Activated T-helper 2 cell treated with anti-CD3 and anti-CD28 coated beads, Interferon-gamma antibody, Interleukin-2, Interleukin-4, amounts not matched to agents 10 μg/mL and 5 μg/mL and 100 μg/mL, durations not matched to agents 14 hours and 24 hours and 36 hours (primary cell): ENCODE measurements at places on chromosomes 12 and 14. TPM values are rescaled to one million over a fixed set of nuclear protein-coding genes. Genes with fewer than 3 reads are reported as not detected.

IFNG-AS1 gene
- not detected in 2 replicates for total RNA-seq

DNA sequence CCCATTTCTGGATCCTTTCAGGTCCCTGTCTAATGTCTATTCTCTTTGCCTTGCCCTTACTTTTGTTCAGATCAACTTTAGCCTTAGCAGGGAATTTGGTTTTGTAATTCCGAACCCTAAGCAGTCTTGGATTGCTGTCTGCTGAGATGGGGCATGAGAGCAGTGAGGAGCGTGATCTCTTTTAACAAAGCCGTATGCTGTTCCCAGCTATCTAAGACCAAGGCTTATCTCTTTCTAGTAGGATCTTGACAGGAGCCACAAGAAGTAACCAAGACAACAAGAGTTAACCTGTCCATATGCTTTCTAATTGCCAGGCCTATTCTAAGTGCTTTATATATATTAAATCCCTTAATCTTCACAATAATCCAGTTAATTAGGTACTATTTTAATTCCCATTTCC, 4.5 kb upstream of the DHRS7 start:
- H3K27ac ChIP-seq = no peak overlapping the region
- peaks cover 13% of the 10 kb centered on the region for H3K4me1 ChIP-seq
- H3K4me3 ChIP-seq = no peak overlapping the region
- DNase-seq = no peak
- no peaks in the 10 kb centered on the region for H3K27me3 ChIP-seq

DNA sequence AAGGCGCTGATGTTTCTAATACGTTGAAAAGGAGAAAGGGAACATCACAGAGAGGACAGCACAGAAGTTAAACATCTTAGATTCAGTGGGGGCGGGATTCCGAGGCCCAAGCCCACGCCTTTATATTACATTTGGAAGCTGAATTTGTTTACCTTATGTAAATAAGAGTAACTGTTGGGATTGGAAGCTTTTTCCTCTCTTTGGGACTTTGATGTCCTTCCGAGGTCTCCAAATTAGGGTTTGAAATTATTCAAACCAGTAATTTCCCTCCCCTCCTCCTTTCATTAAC, 6.4 kb downstream of the FOXA1 start:
- H3K27me3 ChIP-seq = peaks cover 69% of the 10 kb centered on the region
- no peaks in the 10 kb centered on the region for H3K4me1 ChIP-seq
- H3K36me3 ChIP-seq = peaks cover 3% of the 10 kb centered on the region
- no peak overlapping the region for H3K27ac ChIP-seq
- no peak overlapping the region for H3K4me3 ChIP-seq

- H3K27me3 ChIP-seq = peaks cover 1% of the 10 kb centered on the region
- H3K36me3 ChIP-seq = peaks cover 7% of the 10 kb centered on the region
- peak; percentile 30 for DNase-seq
- peaks cover 35% of the 10 kb centered on the region for H3K4me1 ChIP-seq
- peak overlapping the region; percentile 93 for H3K27ac ChIP-seq
Measured at GRCh38 chr14:77302926-77303325, 17.8 kb downstream of the POMT2 start.
